ENCODE measurements at places on chromosomes 3 and 15. TPM values are rescaled to one million over a fixed set of nuclear protein-coding genes. Genes with fewer than 3 reads are reported as not detected.

The SATB1 gene
- total RNA-seq = 18.0 TPM

The GOLGA8K gene
- total RNA-seq = 0.77 TPM

DNA sequence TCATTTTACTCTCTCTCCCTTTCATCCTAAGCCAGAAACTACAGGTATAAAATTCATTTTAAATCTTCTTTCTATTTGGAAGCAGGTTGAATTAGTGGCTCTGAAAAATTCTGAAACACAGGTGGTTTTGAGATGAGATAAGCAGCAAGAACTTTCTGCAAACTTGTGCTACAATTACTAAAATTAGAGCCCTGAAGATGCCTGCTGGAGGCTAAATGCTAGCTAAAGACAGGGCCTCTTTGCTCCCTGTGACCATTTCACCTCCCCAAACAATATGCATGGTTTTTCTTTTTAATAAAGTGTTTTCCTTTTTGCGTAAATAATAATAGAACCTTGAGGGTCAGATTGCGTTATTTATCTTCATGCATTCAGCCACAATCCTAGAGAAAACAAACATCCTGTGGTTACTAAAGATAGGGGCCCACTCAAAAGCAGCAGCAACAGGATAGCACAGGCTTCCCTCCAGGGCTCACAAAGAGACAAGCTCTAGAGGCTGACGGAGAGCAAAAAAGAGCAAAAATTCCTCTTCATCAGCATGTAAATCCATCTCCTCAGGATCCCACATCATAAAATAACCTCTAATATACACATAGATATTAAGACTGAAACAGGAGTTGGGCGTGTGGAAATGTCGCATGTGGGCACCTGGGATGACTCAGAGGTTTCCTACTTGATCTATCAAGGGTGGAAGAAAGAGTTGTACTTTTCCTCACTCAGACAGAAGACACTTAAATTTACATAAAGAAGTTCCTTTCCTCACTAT, 26.5 kb upstream of the CP start:
- H3K4me1 ChIP-seq = peaks cover 15% of the 10 kb centered on the region
- no peaks in the 10 kb centered on the region for H3K36me3 ChIP-seq
- H3K4me3 ChIP-seq = no peak overlapping the region
- H3K27me3 ChIP-seq = no peaks in the 10 kb centered on the region
- H3K27ac ChIP-seq = no peak overlapping the region

GRCh38 chr3:134619301-134619615, 31.6 kb downstream of the KY start:
- no peak for DNase-seq
- no peaks in the 10 kb centered on the region for H3K4me1 ChIP-seq
- H3K27ac ChIP-seq = no peak overlapping the region

DNA sequence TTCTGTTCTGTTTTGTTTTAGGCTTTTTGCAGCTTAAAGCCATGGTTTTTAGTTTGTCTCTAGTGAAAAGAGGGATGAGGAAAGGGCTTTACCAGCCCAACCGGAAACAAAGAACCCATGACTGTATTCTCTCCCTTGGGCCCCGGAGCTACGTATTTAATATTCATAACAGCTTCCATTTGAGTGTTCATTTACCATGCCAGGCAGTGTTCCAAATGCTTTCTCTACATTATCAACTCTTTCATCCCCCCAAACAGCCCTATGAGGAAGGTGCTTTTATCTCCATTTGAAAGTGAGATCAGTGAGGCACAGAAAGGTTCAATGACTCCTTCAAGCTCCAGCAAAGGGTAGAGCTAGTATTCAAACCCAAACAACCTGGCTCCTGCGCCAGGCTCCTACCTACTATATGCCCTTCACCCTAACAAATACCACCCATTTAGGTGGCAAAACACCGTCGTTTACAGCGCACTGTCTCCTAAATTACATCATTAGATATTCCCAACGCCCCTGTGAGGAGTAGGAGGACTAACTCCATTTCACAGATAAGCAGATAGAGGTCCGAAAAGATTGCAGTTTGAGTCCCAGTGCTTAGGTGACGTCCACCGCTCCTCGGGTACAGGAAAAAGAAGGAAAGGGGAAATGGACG, 27.9 kb downstream of the GTPBP8 start:
- H3K27me3 ChIP-seq = no peaks in the 10 kb centered on the region
- peaks cover 20% of the 10 kb centered on the region for H3K36me3 ChIP-seq
- peak overlapping the region; percentile 91 for H3K27ac ChIP-seq
- peaks cover 14% of the 10 kb centered on the region for H3K4me1 ChIP-seq
- H3K4me3 ChIP-seq = peak overlapping the region; percentile 95
- peak; percentile 6 for DNase-seq

DNA sequence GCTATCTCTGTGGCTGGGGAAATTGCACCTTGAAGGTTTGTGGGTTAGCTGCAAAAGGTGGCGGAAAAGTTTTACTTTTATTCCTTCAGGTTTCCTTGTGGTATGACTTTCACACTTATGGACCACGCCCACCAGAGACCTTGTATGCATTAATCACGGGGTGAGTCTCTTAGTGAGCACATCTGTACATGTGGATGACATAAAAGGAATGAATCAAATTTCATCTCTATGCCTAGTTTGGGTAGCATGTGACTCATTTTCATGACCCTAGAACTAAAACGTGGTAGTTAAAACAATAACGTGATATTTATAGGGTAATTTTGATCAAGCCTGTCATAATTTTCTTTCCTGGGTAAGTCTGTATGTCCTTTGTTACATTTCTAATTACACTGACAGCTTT, 141.7 kb downstream of the PDCD6IP start:
- peak; percentile 7 for DNase-seq
- H3K27ac ChIP-seq = no peak overlapping the region
- H3K36me3 ChIP-seq = no peaks in the 10 kb centered on the region
- H3K4me1 ChIP-seq = peaks cover 9% of the 10 kb centered on the region
- H3K27me3 ChIP-seq = no peaks in the 10 kb centered on the region

- H3K4me1 ChIP-seq = no peaks in the 10 kb centered on the region
Observed at GRCh38 chr3:23341147-23341838, 138.2 kb downstream of the UBE2E2 start.

- H3K36me3 ChIP-seq = no peaks in the 10 kb centered on the region
- peak overlapping the region; percentile 50 for H3K27ac ChIP-seq
- peak; percentile 22 for DNase-seq
- H3K4me1 ChIP-seq = peaks cover 3% of the 10 kb centered on the region
- no peaks in the 10 kb centered on the region for H3K27me3 ChIP-seq
Observed at GRCh38 chr15:45550436-45550835, 27.9 kb upstream of the SLC30A4 start.

- H3K27me3 ChIP-seq = no peaks in the 10 kb centered on the region
- H3K4me1 ChIP-seq = peaks cover 22% of the 10 kb centered on the region
- peak overlapping the region; percentile 12 for H3K4me3 ChIP-seq
- H3K36me3 ChIP-seq = no peaks in the 10 kb centered on the region
- peak overlapping the region; percentile 89 for H3K27ac ChIP-seq
- DNase-seq = peak; percentile 98
Observed at GRCh38 chr3:138389841-138390581, 41.6 kb downstream of the MRAS start.

GRCh38 chr3:100127792-100128191, 13.5 kb upstream of the FILIP1L start:
- H3K36me3 ChIP-seq = no peaks in the 10 kb centered on the region
- no peak overlapping the region for H3K27ac ChIP-seq
- H3K27me3 ChIP-seq = no peaks in the 10 kb centered on the region

DNA sequence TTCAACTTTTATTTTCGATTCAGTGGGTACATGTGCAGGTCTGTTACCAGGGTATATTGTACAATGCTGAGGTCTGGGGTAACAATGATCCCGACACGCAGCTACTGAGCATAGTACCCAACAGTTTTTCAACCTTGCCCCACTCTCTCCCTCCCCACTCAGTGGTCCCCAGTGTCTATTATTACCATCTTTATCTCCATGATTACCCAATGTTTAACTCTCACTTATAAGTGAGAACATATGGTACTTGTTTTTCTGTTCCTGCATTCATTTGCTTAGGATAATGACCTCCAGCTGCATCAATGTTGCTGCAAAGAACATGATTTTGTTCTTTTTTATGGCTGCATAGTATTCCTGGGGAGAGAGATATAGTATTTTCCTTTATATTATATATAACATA, 75.7 kb upstream of the EPHB3 start:
- no peaks in the 10 kb centered on the region for H3K36me3 ChIP-seq
- H3K27me3 ChIP-seq = peaks cover 45% of the 10 kb centered on the region
- no peak overlapping the region for H3K4me3 ChIP-seq
- H3K27ac ChIP-seq = no peak overlapping the region
- no peaks in the 10 kb centered on the region for H3K4me1 ChIP-seq

DNA sequence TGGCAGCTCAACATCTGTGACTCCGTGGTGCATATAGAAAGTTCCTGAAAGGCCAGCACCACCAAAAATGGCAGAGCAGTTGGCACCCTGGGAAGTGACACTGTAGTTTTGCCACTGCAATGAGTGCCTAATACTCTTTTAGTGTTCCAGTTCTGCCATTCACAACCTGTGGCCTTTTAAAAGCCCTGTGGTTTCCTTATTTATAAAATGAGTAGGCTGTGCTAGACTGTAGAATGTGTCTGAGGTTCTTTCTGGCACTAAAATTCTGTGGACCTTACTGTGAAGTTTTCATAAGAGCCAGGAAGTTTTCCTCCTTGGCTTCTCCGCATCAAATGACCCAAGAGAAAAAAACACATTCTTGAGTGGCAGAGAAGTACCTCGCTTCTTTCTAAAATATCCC, 74.1 kb downstream of the MME start:
- H3K4me3 ChIP-seq = no peak overlapping the region
- no peaks in the 10 kb centered on the region for H3K4me1 ChIP-seq
- H3K27me3 ChIP-seq = no peaks in the 10 kb centered on the region
- H3K27ac ChIP-seq = no peak overlapping the region
- H3K36me3 ChIP-seq = no peaks in the 10 kb centered on the region

DNA sequence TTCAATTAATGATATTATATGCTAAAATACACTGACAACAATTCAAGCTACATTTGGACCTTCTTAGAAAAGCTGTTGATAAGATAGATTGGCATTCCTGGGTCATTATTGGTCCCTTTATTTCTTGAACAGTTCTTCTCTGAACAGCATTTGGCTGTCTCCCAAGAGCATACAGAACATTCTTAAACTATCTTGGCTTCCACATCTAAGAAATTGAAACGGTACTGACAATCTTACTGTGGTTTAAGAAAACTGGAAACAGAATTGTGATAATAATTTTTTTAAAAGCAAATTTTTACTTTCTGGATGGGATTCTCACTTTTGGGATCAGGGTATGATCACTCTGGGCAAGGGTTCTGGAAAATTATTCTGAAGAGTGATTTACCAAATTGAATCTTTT, 161.7 kb upstream of the ZNF385D start:
- H3K4me3 ChIP-seq = no peak overlapping the region
- no peaks in the 10 kb centered on the region for H3K36me3 ChIP-seq
- no peak overlapping the region for H3K27ac ChIP-seq
- H3K4me1 ChIP-seq = peaks cover 8% of the 10 kb centered on the region
- peak; percentile 54 for DNase-seq
- no peaks in the 10 kb centered on the region for H3K27me3 ChIP-seq

DNA sequence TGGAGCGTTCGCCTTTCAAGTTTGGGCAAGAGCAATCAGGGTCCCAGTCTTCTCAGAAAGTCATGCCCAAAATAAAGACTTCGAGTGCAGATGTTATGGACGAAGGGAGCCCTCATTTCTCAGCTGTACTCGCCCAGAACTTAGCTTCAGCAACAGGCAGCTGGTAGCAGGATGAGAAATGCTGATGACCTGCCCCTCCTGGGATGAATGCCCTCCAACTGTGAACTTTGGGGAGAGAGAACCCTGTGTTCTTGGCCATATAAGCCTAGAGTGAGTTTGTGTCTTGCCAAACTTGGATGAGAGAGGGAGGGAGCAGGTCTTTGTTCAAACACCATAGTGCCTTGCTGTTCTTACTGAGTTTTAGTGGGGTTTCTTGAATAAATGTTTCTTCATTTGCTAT, 400.3 kb downstream of the LRTM1 start:
- peaks cover 5% of the 10 kb centered on the region for H3K4me1 ChIP-seq
- H3K4me3 ChIP-seq = no peak overlapping the region
- DNase-seq = no peak

DNA sequence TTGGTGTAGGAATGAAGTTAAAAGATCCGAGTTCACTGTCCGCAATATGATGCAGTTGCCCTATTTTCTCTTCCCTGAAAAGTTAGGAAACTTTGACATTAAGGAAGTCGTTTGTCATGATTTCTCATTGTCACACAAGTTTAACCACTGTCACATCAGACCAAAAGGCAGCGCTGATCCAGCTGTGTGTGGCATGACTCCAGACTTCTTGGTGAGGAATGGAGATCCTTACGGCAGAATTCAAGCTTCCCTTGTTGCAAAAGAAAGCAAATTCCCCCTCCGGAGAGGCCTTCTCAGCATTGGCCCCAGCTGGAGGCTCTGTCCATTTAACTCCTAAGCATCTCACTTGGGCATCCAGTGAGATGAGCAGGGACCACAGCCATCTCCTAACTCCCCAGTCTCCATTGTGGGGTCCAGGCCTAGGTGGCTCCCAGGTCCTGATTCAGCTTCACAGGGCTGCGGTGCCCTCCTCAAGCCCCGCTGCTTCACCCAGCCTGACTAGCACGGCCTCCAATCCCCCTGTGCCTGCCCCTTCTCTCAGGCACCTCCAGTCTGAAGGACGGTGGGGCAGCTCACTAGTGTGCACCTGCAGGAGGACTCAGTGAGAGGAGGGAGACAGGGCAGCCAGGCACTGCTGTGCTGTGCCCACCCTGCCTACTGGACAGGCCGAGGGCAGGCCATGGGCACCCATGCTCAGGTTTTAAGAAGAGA, 159.5 kb downstream of the CHSY1 start:
- H3K4me3 ChIP-seq = no peak overlapping the region
- H3K4me1 ChIP-seq = peaks cover 19% of the 10 kb centered on the region
- no peak for DNase-seq
- peak overlapping the region; percentile 72 for H3K27ac ChIP-seq
- H3K36me3 ChIP-seq = no peaks in the 10 kb centered on the region
